OCI-LY7 (cell line): ENCODE measurements at places on chromosomes 16 and 17.

DNA sequence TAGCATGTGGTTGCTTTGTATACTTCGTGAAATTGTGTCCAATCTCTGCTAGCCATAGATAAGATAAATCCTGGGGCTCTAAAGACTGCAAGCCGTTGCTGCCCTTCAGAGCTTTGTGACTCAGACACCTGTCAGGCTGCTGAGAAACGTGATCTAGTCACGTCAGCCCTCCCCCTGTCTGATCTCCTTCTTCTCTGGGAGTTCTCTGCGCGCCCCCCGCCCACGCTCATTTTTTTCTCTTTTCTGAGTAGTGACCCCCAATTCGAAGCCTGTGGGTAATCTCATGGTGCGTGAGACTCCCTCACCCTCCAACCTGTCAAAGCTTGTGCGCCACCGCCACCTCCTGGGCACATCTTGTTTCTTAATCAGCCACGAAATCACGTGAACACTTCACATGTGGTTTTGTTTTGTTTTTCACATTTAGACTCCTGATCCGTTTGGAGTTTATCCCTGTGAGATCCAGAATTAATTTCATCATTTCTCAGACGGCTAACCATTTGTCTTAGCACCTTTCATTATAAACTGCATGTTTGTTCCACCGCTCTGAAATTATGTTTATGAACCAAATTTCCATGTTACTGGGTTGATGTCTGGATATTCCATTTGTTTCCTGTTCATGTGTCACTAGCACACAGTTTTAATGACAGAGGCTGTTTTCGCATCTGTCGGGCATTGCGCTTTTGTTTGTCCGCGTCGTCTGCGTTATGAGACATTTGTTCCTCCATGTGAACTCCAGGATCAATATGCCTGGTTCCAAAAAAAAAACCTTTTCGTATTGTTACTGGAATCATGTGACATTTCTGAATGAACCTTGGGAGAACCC, 977 bp upstream of the ZNF778 start:
- peak; percentile 81 for DNase-seq

DNA sequence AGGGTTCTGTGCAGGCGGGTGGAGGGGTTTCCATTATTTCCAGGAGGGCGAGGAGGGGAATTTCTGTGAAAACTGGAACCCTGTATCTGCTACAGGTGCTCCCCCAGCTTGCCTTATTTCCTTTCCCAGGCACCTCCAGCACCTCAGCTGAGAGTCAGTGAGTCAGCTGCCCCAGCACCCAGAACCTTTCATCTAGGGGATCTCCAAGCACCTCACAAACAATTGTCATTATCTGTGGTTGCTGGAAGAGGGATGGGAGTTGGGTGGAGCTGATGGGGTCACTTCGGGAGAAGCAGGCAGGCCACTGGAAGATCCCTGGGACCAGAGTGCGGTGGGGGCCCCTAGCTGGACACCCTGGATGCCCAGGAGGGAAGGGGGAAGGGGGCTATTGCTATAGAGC, 10.0 kb upstream of the CLUH start:
- DNase-seq = no peak

- DNase-seq = peak; percentile 67
Observed at GRCh38 chr17:5110816-5111215, 862 bp downstream of the ZNF232 start.

DNA sequence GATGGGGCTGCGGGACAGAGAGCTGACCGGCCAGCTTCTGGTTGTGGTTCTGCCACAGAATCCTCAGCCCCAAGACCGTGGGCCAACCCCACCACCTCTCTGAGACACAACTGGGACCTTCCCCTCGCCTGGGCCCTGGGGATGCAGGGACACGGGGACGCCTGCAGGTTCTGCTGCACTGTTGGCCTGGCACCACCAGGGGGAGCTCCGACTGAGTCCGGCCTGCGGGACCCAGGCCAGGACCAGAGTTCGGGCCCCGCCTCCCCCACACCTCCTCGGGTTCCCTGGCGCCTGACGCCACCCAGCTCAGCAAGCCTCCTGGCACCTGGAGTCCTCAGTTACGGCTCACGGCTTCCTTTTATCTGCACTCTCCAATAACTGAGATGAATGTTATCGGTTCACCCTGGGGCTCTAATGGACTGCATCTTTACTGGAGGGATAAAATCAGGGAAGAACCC, 27.3 kb downstream of the TBC1D16 start:
- DNase-seq = peak; percentile 83

GRCh38 chr17:57498443-57498842, 242.1 kb downstream of the MSI2 start:
- no peak for DNase-seq

DNA sequence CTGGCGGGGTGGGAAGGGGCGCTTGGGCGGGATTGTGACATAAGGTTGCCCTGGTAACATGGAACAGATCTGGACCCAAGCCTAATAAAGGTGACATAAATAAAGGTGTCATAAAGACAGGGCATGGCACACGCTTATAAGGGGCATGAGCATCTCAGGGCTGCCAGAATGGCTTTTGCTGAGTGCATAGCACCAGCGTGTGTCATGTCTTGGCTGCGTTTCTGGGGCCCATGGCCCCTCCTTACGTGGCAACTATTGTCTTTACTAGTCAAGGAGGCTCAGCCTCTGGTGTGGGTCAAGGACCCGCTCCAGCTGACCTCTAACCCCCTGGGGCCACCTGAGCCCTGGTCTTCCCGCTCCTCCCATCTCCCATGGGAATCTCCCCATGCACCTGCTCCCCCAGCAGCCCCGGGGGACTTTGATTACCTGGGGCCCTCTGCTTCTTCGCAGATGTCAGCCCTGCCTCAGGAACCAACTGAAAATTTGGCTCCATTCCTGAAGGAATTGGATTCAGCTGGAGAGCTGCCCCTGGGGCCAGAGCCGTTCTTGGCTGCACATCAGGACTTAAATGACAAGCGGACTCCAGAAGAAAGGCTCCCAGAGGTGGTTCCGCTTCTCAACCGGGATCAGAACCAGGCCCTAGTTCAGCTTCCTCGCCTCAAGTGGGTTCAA, 13.9 kb downstream of the LRRC37B start:
- DNase-seq = no peak

DNA sequence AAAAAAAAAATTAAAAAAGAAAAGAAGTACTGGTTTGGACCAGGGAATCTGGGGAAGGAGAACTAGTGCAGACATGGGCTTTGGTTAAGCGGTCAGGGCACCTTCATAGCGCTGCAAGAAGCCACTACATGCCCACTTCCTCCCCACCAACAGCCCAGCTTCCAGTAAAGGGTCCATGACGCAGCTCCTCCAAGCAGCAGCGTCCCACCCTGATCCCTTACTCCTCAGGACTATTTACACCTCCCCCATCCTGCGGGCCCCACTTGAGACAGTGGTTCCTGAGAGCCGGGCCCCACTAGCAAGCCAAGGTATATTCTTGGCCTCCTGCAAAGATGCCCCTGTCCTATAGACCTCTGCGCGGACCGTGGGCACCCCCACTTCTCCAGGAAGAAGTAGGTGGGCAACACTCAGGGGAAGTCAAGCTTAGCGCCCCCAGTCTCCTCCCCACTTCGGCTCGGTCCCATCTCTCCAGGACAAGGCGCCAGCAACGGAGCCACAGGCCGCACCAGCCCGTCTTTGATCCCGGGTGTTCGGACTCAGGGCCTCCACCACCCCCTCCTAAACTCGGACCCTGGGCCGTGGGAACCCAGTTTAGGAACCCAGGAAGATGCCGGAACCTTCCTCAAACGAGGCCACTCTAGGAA, 913 bp upstream of the PRR14 start:
- no peak for DNase-seq

- DNase-seq = no peak
Observed at GRCh38 chr16:53960954-53961616, 257.1 kb downstream of the FTO start.

DNA sequence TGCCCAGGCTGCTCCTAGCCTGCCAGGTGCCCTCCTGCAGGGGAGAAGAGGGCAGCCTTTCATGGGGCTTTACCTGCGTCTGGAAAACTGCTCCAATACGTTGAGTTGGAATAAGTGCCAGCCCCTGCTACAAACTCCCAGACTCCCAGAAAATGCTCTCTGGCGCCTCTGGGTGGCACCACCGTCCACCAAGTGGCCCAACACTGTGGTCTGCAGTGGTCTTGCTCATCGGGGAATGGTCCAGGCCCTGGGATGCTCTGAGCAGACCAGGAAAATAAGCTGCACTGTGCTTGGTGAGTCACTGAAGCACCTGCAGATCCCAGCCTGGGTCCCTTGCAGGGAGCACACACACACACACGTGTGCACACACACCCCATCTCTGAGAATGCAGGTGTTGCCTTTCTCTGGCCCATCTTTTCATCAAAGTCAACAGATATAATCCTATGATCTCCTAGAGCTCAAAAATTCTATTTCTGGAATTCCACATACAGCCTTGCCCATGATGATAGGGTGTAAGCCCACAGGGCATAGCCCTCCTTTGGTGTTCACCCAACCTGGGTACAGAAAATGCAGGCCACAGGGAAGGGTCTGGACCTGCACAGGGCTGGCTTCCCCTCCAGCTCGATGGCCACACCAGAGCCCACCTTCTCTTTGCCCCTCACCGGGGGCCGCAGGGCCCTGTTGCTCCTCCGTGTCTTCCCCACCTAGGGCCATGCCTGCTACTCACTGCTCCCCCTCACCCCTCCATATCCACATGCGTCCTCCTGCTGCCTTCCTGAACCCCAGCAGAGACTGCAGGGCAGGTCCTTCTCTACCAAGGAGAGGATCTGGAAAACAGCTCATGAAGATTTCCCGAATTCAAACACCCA, 20.5 kb downstream of the CDIP1 start:
- DNase-seq = peak; percentile 49

- no peak for DNase-seq
Observed at GRCh38 chr17:75845933-75846691, 1.9 kb upstream of the UNC13D start.
